ENCODE measurements at places on chromosomes 1 and 21. TPM values are rescaled to one million over a fixed set of nuclear protein-coding genes. Genes with fewer than 3 reads are reported as not detected.

- no peaks in the 10 kb centered on the region for H3K36me3 ChIP-seq
- no peaks in the 10 kb centered on the region for H3K4me1 ChIP-seq
- no peak overlapping the region for H3K27ac ChIP-seq
Measured at GRCh38 chr21:42755766-42756579, 102.6 kb downstream of the PDE9A start.

- no peak for DNase-seq
- H3K27me3 ChIP-seq = no peaks in the 10 kb centered on the region
- no peak overlapping the region for H3K27ac ChIP-seq
- peaks cover 95% of the 10 kb centered on the region for H3K36me3 ChIP-seq
- no peak overlapping the region for H3K4me3 ChIP-seq
Measured at GRCh38 chr1:171566467-171566866, 55.6 kb upstream of the MYOCOS start.

- no peak overlapping the region for H3K27ac ChIP-seq
- H3K4me3 ChIP-seq = no peak overlapping the region
- no peaks in the 10 kb centered on the region for H3K4me1 ChIP-seq
- no peak for DNase-seq
- no peaks in the 10 kb centered on the region for H3K36me3 ChIP-seq
Measured at GRCh38 chr1:78892260-78892840, 114.2 kb downstream of the ADGRL4 start.

DNA sequence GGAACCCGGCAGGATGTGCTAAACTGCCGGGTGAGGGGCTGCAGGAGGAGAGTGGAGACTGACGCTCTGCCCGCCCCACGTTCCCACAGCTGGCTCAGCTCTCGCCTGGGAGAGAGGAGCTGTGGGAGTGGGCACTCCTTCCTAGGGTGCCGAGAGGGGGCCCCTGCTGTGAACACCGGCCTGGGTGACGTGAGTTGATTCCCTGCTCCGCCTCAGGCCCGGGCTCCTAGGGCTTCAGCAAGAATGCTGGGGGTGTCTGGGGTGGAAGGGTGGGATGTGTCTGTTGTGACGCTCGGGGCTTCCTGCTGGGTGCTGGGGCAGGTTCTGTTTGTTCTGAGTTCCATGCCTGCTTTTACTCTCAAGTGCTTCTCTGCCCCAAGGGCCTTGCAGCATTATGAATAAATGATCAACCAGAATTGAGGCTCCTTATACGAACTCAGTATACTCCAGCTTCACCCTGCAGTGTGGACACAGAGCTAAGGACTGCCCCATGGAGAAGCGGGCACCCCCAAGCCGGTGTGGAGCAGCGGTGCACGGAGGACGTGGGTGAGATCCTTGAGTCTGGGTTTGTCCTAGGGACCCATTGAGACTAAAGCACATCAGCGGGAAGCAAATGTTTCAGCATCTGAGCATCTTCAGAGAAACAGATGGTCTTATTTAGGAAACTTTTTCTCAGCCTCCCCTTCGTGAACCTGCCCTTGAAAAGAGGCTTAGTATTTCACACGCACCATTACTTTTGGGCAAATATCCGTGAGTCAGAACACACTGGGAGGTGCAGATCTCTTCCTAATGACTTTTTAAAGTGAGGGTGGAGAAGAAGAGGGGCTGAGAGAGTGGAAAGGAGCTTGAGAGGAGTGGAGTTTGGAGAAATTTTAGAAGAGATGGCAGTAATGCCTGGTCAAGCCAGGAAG is 41.7 kb downstream of the SYT6 start:
- no peaks in the 10 kb centered on the region for H3K36me3 ChIP-seq
- H3K4me3 ChIP-seq = no peak overlapping the region
- no peak overlapping the region for H3K27ac ChIP-seq
- H3K27me3 ChIP-seq = no peaks in the 10 kb centered on the region
- no peak for DNase-seq

- no peaks in the 10 kb centered on the region for H3K36me3 ChIP-seq
- H3K4me1 ChIP-seq = no peaks in the 10 kb centered on the region
- no peak overlapping the region for H3K27ac ChIP-seq
- no peak overlapping the region for H3K4me3 ChIP-seq
- DNase-seq = no peak
Measured at GRCh38 chr1:234748066-234748465, 138.1 kb upstream of the IRF2BP2 start.

Gene OR6N1
- total RNA-seq = not detected

DNA sequence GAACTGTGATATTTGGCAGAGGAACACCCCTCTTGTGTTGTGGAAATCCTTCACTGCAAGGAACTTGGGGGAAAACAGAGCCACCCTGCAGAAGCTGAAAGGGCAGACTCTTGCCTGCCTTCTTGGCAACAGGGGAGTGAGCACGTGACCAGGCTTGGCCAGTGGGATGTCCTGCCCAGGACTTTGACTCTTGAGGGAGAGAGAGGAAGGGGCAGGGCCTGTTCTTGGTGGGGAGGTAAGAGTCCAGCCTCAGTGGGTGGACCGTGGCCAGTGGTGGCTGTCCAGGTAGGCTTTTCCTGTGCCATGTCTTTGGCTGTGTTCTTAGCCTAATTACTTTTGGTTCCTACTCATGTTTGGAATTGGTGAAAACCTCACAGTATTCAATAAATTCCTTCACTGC is 8.6 kb upstream of the AK2 start:
- no peaks in the 10 kb centered on the region for H3K36me3 ChIP-seq
- H3K27me3 ChIP-seq = no peaks in the 10 kb centered on the region
- H3K4me3 ChIP-seq = no peak overlapping the region
- no peaks in the 10 kb centered on the region for H3K4me1 ChIP-seq

- no peak overlapping the region for H3K27ac ChIP-seq
- no peak for DNase-seq
- no peaks in the 10 kb centered on the region for H3K27me3 ChIP-seq
- H3K4me3 ChIP-seq = no peak overlapping the region
Measured at GRCh38 chr1:225460021-225460736, 32.3 kb upstream of the LBR start.

GRCh38 chr1:18882486-18882885 is 19.9 kb downstream of the ALDH4A1 start:
- H3K27me3 ChIP-seq = no peaks in the 10 kb centered on the region
- H3K4me3 ChIP-seq = no peak overlapping the region
- no peak for DNase-seq
- no peak overlapping the region for H3K27ac ChIP-seq
- H3K36me3 ChIP-seq = no peaks in the 10 kb centered on the region

Gene HTR6
- not detected for total RNA-seq

GRCh38 chr1:63877021-63877767 is 103.4 kb downstream of the ROR1 start:
- H3K27me3 ChIP-seq = no peaks in the 10 kb centered on the region
- no peak for DNase-seq
- no peaks in the 10 kb centered on the region for H3K36me3 ChIP-seq
- no peak overlapping the region for H3K27ac ChIP-seq
- no peak overlapping the region for H3K4me3 ChIP-seq

- H3K27ac ChIP-seq = no peak overlapping the region
- no peaks in the 10 kb centered on the region for H3K27me3 ChIP-seq
- H3K4me3 ChIP-seq = no peak overlapping the region
- no peaks in the 10 kb centered on the region for H3K36me3 ChIP-seq
Measured at GRCh38 chr1:230123280-230124185, 56.5 kb downstream of the GALNT2 start.

GRCh38 chr1:175644018-175644417 is 99.4 kb downstream of the TNR start:
- H3K4me3 ChIP-seq = no peak overlapping the region
- H3K4me1 ChIP-seq = no peaks in the 10 kb centered on the region
- no peaks in the 10 kb centered on the region for H3K36me3 ChIP-seq

GRCh38 chr1:226665505-226666163 is 73.4 kb downstream of the ITPKB start:
- DNase-seq = no peak
- H3K27ac ChIP-seq = no peak overlapping the region
- no peaks in the 10 kb centered on the region for H3K27me3 ChIP-seq
- H3K4me3 ChIP-seq = no peak overlapping the region
- H3K36me3 ChIP-seq = peaks cover 5% of the 10 kb centered on the region

DNA sequence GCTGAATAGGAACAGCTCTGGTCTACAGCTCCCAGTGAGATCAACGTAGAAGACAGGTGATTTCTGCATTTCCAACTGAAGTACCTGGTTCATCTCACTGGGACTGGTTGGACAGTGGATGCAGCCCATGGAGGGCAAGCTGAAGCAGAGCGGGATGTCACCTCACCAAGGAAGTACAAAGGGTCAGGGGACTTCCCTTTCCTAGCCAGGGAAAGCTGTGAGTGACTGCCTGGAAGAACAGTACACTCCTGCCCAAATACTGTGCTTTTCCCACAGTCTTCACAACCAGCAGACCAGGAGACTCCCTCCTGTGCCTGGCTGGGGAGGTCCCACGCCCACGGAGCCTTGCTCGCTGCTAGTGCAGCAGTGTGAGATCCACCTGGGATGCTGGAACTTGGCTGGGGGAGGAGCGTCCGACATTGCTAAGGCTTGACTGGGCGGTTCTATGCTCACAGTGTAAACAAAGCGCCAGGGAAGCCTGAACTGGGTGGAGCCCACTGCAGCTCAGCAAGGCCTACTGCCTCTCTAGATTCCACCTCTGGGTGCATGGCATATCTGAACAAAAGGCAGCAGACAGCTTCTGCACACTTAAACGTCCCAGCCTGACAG is 14.7 kb downstream of the CR1L start:
- no peak overlapping the region for H3K4me3 ChIP-seq
- H3K36me3 ChIP-seq = no peaks in the 10 kb centered on the region
- no peak overlapping the region for H3K27ac ChIP-seq
- no peaks in the 10 kb centered on the region for H3K4me1 ChIP-seq
